ENCODE measurements at places on chromosomes 3 and 15.

DNA sequence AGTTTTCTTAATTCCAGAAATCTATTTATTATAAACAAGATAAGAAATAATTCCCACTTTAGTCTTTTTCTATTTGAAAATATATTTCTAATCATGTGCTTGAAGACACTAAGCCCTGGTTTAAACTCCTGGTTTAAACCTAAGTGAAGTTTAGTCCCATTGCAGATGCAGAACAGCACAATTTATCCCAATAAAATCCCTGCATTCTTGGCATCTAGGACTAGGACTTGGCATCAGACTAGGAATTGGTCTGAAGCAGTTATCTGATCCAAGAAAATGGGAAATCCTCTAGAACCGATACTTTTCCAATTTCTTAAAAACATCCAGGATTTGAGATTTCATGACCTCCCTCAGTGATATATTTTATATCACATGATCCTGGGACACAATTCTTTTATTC, 168.8 kb upstream of the VEPH1 start:
- no peak for DNase-seq

DNA sequence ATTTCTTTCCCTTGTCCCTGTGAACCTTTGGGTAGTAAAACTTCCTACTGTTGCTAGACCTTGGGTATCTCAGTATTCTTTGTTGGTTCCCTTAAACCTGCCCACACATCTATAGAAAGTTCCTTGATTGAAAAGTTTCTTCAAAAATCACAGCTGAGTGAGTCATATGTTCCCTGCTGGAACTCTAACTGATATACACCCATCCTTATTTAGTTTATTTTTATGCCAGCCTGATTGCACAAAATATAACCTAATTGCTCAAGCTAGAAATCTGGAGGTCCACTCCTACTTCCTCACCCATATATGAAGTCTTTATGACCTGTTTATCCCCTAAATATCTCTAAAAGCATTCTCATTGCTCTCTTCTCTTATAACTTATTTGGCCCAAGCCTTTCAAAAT, 13.7 kb upstream of the GJD2 start:
- DNase-seq, result no peak

- peak; percentile 74 for DNase-seq
These were observed 22.6 kb upstream of the CACNA2D2 start for GRCh38 chr3:50525987-50526386.

- DNase-seq, result no peak
These were observed 57.7 kb downstream of the DUT start for GRCh38 chr15:48388910-48389309.

GRCh38 chr3:128683957-128684356, 33.3 kb upstream of the RPN1 start:
- DNase-seq, result no peak

DNA sequence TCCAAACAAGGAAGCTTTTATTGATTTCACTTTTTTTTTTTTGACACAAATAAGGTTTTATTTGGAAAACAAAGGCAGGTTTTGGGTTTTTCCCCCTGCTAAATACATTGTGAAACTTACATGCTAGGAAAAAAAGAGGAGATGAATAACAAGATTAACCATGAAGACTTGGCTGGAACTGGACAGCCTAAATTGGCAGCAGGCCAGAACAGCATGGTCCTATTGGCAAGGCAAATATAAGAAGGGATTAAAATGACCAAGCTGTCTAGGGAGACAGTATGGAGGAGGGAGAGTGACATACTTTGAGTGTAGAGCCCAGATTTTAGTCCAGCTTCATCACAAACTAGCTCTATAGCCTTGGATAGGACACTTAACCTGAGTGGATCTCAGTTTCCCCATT, 63.9 kb upstream of the BBX start:
- no peak for DNase-seq

DNA sequence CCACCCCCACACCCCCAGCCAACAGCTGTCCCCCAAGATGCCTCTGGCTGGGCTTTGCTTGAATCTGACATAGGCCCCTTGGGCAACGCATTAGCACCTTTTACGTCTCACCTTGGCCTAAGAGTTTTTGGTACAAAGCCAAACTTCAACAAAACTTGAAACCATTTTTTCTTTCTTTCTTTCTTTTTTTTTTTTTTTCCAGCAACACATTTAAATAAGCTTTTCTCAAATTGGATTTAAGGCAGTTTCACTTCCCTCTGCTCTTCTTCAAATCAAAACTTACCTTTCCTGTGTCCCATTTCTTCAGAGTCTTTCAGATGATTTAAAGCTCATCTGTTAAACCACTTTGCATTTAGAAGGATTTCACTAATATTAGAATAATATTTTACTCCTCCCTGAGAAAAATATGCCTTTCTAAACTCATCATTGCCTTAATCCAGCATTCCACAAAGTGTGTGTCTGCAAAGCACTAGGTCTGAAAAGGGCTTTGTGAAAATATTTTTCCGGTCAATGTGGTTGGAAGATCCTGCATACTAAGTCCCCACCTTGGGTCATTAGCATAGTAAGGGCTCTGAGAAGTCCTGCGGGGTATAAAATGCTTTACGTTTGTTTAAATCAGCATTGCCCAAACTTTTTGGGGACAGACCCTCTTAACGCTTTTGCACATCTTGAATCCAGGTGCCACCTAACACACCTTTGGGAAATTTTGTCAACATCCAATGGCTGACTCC, 217.0 kb downstream of the TLE3 start:
- no peak for DNase-seq

- peak; percentile 95 for DNase-seq
These were observed at the start of gene NDUFB4 for GRCh38 chr3:120596116-120596852. Gene NDUFB4 (plus strand): TSS chr3:120596336. CDS start chr3:120596360, 24 bp downstream.

DNA sequence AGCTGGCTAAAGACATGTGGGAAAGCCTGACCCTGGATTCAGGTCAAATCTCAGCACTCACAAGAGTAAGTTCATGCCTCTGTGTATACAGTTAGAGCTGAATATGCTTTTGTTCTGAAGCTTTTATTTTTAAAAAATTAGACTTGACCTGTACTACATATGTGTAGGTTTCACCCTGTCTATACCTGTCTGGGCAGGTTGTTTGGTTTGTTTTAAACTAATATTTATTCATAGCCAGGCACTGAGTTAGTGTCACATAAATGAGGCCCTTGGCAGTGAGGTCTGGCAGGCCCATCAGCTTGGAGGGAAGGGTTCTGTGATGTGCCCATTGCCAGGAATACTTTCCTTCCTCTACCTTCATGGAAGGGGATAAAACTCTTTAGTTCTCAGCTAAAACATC, 1.9 kb downstream of the DNAJA4 start:
- DNase-seq, result no peak

DNA sequence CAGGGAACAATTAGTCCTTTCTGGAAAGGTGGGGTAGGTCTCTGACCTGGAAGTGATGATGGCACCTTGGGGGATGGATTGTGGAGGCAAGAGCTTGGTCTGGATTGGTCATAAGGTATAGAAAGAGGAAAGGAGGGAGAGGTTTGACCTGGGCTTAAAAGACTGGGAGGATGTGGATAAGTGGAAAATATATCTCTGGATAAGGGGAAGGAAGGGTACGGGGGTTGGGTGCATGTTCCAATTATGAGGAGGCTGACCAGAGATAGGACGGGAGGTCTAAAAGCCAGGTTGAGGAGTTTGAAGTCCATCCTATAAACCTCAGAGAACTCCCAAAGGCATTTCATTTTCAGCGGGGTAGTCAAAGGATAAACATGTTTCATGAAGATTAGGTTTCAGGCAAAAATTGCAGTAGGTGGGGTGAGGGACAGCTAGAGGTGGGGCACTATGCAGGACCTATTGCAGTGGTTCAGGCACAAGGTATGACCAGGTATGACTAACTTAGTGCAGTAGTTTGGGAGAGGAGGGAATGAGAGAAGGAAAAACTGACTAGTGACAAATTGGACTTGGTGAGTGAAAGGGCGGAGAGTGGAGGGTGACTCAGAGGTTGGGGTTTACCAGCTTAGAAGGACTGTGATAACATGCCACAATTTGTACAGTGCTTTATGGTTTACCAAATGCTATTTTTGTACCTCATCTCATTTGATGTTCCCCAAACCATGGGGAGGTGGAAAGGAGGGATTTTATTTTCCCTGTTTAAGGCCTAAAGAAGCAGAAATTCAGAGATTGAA, 10.7 kb downstream of the PDE8A start:
- DNase-seq, result peak; percentile 45

Measured in stimulated activated CD8-positive, alpha-beta memory T cell treated with anti-CD3 and anti-CD28 coated beads, Interleukin-7, amount 100 ng/mL, for 48 hours (primary cell).